Breast epithelium (tissue), 4 donors: ENCODE measurements at places on chromosomes 3 and 15.
A peak's percentile ranks its signal among the peaks of the same experiment; 100 is the strongest.

DNA sequence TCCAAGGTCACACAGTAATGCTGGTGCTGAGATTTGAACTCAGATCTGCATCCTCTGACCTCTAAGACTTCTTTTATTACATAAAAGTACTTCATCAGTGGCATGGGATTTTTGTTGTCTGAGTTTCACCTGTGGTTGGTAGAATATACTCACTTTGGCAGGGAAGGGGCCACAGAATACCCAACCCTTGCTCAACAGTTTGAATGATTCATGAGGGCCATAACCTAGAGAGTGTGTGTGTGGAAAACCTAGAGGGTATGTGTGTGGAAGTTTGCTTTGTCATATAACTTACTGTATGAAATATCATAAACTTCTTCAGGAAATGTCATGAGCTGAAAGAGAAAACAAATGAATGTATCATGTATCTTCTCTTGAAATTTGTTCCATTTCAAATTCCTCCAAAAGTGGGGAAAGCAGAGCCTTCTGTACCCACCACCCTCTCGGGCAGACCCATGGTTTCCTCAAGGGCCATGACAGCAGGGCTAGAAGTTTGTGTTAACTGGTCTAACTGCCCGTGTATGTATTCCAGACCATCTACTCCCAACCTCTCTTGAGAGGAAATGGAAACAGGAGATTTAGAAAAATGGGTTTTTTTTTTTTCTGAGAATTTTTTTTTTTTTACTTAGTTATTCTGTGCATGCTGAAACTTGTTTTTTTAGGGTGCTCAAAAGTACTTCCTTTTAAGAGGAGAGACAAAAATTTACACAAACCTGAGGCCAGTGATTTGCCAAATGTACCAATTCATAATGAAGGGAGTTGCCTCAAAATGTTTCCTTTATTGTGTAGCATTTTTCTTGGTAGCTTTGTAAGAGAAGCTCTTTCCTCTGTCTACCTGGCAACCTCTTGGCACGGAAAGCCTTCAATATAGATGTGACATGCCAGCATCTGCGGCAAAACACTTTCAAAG is 127.0 kb downstream of the TPRG1 start:
- DNase-seq: no peak

- peak; percentile 65 for DNase-seq
Measured at GRCh38 chr3:184443364-184443763, 63.5 kb downstream of the CHRD start.

DNA sequence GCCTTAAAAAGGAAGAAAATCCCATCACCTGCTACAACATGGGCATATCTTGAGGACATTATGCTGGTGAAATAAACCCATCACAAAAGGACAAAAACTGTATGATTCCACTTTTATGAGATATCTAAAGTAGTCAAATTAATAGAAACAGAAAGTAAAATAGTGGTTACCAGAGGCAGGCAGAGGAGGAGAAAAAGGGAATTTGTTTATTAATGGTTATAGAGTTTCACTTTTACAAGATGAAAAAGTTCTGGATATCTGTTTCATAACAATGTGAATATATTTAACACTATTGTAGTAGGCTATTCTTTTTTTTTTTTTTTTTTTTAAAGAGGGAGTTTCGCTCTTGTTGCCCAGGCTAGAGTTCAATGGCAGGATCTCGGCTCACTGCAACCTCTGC is 40.4 kb downstream of the DPH3 start:
- no peak for DNase-seq

DNA sequence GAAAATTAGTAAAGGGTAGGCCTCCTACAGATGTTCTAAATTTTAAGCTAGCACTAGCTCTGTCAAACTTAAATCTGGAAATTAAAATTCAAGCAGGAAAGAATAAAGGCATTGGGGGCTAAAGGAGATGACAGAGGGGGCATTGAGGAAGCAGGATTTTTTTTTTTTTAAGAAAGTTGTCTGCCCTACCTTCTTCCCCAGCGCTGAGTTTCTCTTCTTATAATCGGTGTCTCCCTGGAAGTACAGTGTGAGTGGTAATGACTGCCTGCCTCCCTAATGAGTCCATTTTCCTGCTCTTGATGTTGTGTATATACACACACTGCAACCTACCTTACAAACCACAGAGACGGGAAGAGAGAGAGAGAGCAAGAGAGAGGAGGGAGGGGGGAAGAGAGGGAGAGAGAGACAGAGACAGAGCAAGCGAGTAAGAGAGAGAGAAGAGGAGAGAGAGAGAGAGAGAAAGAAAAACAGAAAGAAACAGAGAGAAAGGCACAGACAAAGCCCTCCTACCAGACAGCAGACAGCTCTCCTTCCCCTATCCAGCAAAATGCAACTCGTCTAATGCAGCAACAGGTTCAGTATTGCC is 47.0 kb downstream of the ZBTB20 start:
- no peak for DNase-seq

GRCh38 chr15:34783991-34784390 is 11.4 kb downstream of the ACTC1 start:
- no peak for DNase-seq
